ENCODE measurements at places on chromosomes 2 and 18. TPM values are rescaled to one million over a fixed set of nuclear protein-coding genes. Genes with fewer than 3 reads are reported as not detected.

The DRC1 gene
- total RNA-seq: 0.29 TPM

The ALPP gene
- 0.37 TPM for total RNA-seq

The PIGN gene
- total RNA-seq: 8.1 TPM

The CYRIA gene
- total RNA-seq: 0.14 TPM

The MYO1B gene
- 82.7 TPM for total RNA-seq

The TXNL1 gene
- 72.1 TPM for total RNA-seq

The PPP3R1 gene
- 84.8 TPM for total RNA-seq

The HOXD3 gene
- total RNA-seq: 0.15 TPM

The DSG1 gene
- not detected for total RNA-seq

The DNAH7 gene
- total RNA-seq: 0.93 TPM

The EVX2 gene
- total RNA-seq: not detected

The CAPN14 gene
- total RNA-seq: 0.05 TPM

The UGT1A8 gene
- not detected for total RNA-seq

The G6PC2 gene
- not detected for total RNA-seq

Measured in A549 treated with DMSO at 1 μM for 4 hours (cell line).